Activated CD4-positive, alpha-beta T cell treated with anti-CD3 and anti-CD28 coated beads, Interleukin-2, amount 10 ng/mL, durations not matched to agents 24 days and 14 days (primary cell): ENCODE measurements at places on chromosomes 3 and 15.

- no peak for DNase-seq
Measured at GRCh38 chr3:185757176-185757575, 67.7 kb downstream of the IGF2BP2 start.

DNA sequence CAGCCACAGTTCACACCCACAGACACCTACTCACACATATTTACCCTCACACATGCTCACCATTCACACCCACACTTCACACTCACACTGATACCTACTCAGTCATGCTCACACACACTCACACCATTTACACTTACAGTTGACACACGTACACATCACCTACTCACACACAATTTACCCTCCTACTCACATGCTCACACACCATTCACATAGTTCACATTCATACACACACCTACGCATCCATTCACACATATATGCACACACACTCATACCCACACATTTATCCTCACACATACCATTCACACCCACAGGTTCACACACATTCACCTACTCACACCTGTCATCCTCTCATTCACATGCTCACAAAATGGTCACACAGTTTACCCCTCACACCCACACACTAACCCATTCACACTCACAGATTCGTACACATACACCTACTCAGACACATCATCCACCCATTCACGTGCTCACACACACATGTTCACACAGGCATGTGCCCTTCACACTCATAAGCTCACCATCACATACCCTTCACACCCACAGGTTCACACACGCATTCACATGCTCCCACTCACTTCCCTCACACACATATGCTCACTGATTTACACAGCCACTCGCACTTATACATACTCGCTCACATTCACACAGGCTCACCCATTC, 42.3 kb downstream of the HMCES start:
- no peak for DNase-seq

DNA sequence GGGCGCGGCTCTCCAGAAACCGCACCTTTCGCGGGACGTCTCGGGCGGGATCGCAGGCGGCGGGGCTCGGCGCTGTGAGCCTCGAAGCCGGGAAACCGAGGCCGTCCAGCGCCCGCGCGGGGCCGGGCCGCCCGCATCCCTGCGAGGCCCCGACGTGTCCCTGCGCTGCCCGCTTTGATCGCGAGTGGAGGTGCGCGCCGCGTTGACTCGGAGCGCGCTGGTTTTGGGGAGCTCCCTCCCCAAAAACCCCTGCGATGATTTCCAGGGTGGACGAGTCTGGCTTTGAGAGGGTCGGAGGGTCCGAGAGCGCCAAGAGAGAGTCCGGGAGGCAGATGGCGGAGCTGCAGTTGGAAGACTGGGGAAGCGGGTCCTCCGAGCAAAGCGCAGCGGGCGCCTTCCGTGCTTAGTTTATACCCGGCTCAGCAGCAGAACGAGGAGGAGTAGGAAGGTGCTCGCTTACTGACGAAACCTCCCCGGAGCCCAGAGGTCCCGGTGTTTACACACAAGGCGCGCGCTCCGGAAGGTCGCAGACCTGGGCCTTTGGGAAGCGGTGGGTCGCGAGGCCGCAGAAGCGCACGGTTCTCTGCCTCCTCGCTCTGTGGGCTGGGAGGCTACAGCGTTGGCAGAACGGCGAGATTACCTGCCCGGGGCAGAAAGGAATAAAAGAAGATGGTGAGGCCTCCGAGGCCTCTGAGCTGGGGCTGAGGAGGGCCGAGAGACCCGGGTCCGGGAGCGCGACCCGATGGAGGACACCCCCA, 687 bp downstream of the ALDH1A3 start:
- no peak for DNase-seq

DNA sequence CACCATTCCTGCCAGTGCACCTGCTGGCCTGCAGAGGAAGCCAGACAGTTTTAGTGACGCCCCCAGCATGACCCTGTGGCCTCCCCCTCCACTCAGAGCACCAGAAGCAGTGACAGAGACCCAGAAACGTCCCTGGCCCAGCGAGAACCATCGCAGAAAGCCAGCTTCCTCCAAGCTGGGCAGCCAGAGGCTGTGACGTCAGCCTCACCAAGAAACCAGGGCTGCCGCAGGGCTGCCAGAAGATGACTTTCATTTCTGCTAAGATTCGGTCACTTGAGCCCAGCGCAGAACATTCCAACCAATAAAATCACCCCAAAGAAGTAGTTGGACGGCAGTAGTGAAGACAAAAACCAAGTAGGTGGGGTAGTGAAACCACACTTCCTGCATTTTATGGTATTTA, 29.6 kb upstream of the RPL32 start:
- peak; percentile 69 for DNase-seq

GRCh38 chr3:131193641-131194238, 167.1 kb downstream of the NEK11 start:
- DNase-seq: no peak

DNA sequence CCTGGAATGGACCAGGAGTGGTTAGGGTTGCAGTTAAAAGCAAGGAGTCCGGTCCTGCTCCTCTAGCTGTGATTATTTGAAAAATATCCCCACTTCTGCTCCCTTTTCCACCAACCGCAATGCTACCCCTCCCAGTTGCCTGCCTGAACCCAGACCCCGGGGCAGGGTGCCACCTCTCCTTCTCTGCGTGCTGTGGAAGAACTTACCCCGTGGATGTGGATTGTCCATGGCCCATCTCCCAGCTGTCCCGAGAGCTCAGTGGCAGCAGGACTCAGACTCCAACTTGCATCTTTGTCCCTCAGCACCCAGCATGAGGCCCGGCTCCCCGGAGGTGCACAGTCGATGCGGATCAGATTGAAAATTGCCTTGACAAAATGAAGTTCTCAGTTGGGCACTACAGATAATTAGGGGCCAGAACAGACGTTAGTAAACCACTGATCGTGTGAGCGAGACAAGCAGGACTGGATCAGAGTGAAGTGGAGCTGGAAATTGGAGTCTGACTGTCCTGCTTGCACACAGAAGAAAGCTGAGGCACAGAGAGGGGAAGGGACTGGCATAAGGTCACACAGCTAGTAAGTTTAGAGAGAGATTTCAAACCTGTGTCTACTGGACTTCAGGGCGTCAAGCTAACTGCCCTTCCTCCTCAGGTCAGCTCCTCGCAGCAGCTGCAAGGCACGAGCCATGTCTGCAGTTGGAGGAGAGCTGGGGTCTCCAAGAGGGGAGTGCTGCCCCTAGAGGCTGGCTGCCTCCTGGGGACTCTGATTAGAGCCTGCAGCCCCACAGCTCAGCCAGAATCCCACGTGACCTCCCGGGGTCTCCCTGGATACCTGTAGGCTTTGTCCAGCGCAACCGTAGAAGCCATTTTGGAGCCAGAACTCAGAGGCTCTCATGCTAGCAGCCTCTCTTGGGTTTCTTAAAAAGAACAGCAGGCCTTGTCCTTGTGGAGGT, 14.7 kb downstream of the SLC6A1 start:
- DNase-seq: no peak

GRCh38 chr15:83030021-83030420, 18.6 kb upstream of the C15orf40 start:
- DNase-seq: no peak

DNA sequence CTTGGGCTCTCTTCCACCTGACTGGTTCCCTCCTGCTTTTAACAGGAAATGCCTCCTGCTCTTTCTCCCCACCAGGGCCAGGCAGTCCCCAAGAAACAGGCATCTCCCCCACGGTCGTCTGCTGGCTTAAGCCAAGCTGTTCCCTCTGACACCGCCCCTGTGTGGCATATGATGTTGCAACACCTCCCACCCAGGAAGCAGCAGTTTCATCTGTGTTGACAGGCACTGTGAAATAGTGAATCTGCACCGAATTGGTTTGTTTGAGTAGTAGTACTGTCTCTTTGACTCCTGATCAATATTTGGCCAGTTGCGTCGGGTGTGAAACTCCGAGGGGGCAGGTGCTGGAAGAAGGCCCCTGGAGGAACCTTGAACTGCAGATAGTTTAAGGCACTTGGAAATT, 188.8 kb downstream of the FEZF2 start:
- no peak for DNase-seq
